NCI-H2227 treated with DMSO at 0.1 percent for 48 hours (cell line): ENCODE measurements at places on chromosomes 7 and 10.

DNA sequence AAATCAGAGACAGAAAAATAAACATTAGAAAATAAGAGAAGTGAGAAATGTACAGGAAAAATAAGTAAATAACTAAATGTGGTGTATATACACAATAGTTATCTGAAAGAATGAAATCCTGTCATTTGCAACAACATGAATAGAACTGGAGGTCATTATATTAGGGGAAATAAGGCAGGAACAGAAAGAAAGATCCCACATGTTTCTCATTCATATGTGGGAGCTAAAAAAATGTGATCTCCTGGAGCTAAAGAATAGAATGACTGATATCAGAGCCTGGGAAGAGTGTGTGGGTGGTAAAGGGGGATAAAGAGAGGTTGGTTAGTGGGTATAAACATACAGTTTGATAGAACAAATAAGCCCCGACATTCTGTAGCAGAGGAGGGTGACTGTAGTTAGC lies 27.3 kb downstream of the PLXDC2 start:
- DNase-seq = no peak

DNA sequence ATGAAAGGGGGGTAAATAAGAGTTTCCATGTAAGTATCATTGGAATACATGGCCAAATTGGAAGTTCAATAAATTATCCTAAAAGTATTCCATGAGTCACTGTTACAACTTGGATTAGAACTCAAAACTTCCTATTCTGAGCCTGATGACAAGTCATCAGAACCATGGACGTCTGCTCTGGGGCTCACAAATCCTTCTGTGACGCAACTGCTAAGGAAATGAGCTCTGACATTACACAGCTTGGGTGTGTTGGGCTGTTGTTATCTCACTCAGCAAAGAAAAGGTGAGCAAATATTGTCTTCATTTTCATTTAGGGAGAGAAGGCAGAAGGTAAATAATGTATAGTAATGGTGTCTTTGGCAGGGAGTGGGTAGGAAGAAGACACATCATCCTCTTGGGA lies 214.8 kb upstream of the ADO start:
- no peak for DNase-seq

- no peak for DNase-seq
Observed at GRCh38 chr7:36977878-36978277, 253.6 kb upstream of the AOAH start.

GRCh38 chr10:80701706-80702105 lies 164.0 kb downstream of the SH2D4B start:
- no peak for DNase-seq

- DNase-seq = no peak
Observed at GRCh38 chr10:51302316-51302715, 228.0 kb downstream of the PRKG1 start.

GRCh38 chr10:47421057-47421952 lies 37.2 kb upstream of the ZNF488 start:
- DNase-seq = no peak

DNA sequence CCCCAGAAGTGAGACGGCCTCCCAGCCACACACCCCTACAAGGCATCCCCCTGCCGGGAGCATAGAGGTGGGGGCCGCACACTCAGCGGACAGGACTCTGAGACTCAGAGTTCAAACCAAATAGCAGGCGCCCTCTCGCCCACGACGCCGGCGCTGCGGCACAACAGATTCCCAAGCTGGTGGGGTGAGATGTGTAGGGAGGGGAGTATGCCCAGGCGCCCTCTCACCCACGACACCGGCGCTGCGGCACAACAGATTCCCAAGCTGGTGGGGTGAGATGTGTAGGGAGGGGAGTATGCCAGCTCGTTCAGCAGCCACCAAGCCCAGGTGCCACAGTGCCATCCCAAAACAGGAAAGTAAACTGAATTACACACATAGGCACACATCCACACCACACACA lies 64.7 kb downstream of the TCERG1L start:
- no peak for DNase-seq

- no peak for DNase-seq
Observed at GRCh38 chr10:59971915-59972314, 65.6 kb upstream of the CCDC6 start.

DNA sequence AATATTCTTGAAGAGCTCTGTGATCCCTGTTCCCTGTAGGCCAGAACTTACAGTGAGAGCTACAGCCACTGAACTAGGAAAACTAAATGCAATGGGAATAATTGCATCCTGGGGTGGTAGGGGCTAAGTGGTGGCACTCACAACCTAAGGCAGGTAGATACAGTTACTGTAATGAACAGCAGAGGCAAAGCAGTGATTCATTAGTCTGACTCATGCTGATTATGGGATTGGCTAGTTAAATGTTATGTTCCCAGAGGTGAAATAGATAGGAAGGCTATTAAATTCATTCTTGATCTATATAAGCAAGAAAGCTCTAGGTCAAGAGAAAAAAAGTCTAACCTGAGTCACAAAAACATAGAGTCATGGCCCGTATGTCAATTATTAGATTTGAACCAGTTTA lies 173.1 kb upstream of the MALRD1 start:
- DNase-seq = no peak

- DNase-seq = no peak
Observed at GRCh38 chr10:90805206-90805605, 52.6 kb downstream of the HTR7 start.

GRCh38 chr7:73354821-73355220 lies 26.9 kb downstream of the FKBP6 start:
- DNase-seq = no peak

DNA sequence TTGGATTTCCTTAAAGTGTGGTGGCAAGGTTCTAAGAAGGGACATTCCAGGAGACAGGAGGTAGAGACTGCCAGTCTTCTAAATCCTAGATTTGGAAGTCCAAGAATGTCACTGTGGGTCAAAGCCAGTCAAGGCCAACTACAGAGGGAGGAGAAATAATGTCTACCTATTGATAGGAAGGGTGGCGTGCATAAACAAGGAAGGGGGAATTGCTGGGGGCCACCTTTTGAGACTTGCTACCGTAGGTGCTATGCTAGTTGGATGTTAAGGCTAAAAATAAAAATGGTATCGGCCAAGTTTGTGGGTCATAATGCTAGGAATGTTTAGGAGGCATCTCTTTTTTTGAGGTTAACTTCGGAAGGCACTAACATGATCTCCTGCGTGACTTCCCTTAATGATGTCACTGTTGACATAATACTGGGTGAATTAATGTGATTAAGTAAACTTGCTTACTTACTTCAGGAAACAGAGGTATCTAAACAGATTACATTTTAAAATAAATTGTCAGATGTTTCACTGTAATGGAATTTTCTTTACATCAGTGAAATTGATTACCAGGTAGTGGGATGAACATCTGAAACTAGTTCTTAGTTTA lies 4.8 kb downstream of the BTRC start:
- no peak for DNase-seq

- no peak for DNase-seq
Observed at GRCh38 chr10:114623661-114624294, 34.3 kb downstream of the ABLIM1 start.

DNA sequence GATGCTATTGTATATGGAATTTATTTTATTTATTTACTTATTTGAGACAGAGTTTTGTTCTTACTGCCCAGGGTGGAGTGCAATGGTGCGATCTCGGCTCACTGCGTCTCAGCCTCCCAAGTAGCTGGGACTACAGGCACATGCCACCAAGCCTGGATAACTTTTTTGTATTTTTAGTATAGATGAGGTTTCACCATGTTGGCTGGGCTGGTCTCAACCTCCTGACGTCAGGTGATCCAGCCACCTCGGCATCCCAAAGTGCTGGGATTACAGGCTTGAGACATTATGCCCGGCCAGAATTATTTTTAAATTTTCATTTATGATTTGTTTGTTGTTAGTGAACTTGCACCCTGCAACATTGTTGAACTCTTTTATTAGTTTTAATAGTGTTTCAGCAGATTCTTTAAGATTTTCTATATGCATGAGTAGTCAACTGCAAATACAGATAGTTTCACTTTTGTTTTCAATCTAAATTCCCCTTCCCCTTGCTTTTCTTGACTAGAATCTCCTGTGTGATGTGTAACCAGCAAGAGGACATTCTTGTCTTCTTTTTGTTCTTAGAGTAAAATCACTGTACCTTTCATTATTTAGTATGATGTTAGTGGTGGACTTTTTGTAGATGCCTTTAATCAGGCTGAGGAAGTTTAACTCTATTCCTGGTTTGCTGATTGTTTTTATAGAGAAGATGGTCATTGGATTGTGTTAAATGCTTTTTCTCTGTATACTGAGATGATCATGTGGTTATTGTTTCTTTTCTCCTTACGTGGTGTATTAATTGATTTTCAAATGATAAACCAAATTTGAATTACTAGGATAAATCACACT lies 27.8 kb downstream of the ZNF33A start:
- no peak for DNase-seq

DNA sequence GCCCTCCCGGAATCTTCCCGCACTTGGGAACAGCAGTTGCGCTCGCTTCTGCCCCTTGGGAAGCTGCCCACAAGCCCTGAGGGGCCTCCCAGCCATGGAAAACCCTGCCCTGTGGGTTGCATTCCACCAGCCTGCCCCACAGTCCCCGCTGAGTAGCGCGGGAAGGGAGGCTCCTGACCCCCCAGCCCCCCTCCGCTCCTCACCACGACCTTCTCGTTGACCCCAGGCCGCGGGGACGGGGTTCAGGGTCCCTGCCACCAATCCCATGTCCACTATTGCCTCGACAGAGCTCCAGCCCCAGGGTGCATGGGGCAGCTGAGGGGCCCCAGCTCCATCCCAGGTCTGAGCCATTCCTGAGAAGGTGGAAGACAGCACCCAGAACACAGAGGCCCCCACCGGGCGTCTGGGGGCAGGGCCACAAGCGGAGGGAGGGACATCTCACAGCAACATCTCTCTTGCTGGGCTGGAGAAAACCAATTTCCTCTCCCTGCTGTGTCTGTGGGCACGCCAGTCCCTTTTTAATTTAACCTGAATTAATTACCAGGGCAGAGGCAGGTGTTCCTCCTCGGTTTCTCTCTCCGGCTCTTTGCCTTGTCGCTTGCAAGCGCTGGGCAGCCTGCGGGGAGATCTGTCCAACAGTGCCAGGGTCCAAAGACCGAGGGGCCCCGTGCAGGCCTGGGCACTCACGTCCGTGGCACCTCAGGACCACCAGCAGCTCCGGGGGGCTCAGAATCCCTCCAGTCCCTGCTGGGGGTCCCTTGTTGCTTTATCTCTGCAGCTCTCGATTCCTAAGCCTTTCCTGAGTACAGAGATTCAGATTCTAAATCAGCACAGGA lies 57.9 kb downstream of the FOXL3 start:
- DNase-seq = no peak

- DNase-seq = no peak
Observed at GRCh38 chr10:26540601-26541000, 102.5 kb downstream of the APBB1IP start.

- no peak for DNase-seq
Observed at GRCh38 chr7:47093320-47094234, 488.3 kb downstream of the TNS3 start.

DNA sequence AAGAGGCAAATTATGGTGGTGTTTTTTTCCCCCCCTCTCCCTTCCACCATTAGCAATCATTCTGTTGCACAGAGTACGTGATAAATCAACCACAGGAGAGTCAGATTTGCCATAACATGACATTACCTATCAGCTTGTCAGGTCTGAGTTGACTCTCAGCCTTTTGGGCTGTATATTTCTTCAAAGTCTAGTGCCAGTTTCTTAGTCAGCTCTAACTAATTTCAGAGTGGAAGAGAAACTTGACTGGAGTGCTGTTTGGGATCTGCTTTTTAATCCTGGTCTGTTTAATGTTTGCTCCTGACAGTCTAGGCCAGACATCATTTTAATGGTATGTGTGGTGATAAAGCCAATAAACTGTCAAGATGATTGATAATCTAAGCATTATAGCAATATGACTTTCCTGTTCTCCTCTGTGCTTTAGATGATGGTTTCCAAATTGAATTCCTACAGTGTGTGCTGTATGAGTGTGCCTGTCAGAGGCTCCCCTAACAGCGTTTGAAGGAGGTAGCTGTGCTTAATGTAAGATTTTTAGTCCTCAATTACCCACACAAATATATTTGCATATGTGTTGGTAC lies 76.9 kb downstream of the LRMDA start:
- DNase-seq = peak; percentile 22

DNA sequence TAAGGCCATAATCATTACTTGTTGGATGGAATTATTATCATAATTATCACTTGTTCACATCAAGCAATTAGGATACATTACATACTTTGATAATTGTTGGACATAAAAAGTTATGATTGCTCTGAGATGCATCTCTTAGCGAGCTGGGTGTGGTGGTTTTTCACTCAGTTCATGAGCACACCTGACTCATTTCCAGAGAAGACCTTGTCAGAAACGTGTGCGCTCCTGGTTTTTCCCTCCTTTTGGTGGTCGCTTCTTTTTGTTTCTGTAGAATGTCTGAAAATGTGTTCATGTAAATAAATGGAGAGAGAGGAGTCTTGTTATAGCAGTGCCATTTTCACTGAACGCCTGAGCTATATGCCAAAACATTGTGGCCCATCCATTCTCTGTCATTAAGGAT lies 141.3 kb downstream of the PAXIP1 start:
- DNase-seq = no peak

- DNase-seq = no peak
Observed at GRCh38 chr7:94028768-94029167, 24.6 kb upstream of the BET1 start.

GRCh38 chr7:72182036-72182435 lies 230.1 kb downstream of the CALN1 start:
- no peak for DNase-seq

DNA sequence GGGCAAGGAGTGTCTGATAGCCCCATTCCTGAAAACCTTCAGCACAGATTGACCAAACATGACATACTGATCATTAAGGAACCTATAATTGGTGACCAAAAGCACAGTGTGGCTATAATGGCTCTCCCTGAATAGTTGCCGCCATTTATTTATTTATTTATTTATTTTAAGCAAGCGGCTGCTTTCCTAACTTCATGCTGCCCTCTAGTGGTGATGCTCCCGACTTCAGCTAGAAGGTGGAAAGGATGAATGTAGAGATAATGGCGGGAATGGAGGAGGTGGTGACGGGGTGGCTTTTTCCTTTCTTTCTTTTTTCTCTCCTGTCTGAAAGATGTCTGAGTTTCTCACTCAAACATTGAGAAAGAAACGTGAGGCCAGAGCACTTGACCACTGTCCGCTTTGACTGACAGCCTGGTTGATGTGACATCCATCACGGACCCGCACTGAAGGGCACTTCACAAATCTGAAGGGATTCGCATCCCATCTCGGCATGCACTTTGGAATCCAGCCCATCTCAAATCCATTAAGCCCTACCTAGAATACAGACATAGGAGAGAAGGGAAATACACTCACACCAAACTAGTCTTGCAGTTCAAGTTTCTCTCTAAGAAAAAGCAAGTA lies 1090.1 kb downstream of the KCNMA1 start:
- DNase-seq = peak; percentile 72

- no peak for DNase-seq
Observed at GRCh38 chr7:112500619-112501018, 19.8 kb downstream of the LSMEM1 start.

DNA sequence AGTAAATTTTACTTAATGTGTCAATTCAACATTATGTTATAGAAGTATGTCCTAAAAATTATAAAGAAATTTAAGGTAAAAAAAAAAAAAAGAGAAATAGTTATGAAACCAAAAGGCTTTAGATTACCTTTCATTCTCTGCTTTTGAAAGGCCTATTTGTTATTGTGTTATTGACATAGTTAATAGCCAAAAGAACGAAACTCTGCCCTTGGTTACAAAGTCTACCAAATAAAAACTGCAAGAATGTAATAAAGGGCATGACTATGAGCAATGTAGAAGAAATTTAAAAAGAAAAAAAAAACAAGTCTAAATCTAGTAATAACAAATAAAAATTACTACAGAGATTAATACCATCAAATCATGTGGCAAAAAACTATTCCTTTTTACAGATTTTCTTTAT lies 10.6 kb downstream of the ACBD5 start:
- DNase-seq = no peak

- DNase-seq = no peak
Observed at GRCh38 chr7:95715274-95715673, 57.1 kb upstream of the DYNC1I1 start.
